ENCODE measurements at places on chromosomes 16 and 17.
A peak's percentile ranks its signal among the peaks of the same experiment; 100 is the strongest.

DNA sequence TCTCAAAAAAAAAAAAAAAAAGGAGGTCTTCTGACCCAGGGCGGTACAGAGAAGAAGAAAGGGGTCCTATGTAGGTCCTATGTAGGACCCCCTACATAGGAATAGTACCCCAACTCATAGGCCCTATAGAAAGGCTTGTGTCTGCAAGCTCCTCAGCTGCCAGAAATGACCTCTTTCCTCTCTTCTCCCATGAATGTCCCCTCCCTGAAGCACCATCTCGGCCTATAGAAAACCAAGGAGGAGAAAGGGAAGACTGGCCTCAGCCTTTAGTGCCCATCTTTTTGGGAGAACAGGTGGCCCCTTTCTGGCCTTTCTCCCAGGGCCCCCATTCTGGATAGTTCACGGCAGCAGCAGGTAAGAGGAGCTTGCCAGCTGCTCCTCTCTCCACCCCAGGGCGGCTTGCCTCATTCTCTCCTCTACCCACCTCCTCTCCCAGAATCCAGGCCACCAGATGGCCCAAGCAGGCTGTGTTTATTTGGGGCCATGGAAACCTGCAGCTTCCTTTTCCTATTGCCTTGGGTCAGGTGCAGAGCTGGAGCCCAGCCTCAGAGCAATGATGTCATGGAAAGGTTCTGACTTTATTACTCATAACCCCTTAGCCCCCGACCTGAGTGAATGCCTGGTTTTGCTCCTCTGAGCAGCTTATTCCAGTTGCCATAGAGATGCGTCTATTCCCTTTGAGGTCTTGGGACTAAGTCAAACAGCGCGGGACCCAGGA lies 1.6 kb upstream of the MRPL58 start:
- peak; percentile 31 for DNase-seq

GRCh38 chr17:56186222-56186786 lies 33.0 kb downstream of the ANKFN1 start:
- DNase-seq: peak; percentile 70

DNA sequence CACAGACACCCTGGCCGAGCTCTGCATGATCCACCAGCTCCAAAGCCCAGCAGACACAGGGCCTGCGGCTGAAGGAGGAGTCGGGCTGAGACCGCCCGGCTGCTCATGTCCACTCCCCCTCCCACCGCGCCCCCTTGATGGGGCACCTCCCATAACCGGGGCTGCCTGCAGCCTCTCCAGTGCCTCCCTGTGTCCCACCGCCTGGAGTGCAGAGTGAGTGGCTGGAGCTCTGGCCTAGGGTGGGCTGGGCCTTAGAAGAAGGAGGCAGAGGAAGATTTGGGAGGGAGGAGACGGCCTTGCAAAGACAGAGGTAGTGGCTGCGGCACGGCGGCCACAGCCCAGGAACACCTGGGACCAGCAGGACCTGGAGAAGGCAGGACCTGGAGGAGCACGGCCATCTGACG lies 4.0 kb downstream of the CBFA2T3 start:
- DNase-seq: no peak

GRCh38 chr16:1909561-1910231 lies 8.5 kb downstream of the HS3ST6 start:
- DNase-seq: no peak

DNA sequence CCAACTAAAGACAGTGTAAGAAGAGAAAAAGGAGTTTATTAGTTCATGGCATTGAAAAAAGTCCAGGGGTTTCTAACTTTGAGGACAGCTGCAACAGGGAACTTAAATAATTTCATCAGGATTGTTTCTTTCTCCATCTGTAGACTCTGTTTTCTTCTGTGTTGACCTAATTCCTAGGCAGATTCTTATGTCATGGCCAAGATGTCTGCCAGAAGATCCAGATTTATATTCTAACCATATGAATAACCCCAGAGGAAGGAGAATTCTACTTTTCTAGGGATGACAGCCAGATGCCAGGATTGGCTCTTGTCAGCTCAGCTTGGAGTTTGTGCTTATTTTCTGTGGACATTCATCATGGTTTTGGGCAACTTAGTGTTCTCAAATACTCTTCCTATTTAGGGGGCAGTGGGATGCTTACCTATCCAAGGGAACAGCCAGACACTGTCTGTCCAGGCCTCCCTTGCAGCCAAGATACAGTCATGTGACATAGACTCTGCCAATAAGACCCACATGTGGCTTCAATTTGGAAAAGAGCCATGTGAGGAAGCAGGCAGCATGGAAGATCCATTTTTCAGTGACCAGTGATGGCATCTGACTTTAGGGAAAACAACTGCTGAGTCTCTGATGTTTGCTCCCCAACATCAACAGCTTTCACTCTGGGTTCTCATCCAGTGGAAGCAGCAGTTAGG lies 18.2 kb downstream of the PCTP start:
- DNase-seq: peak; percentile 60

- DNase-seq: no peak
Observed at GRCh38 chr17:77295241-77295853, 154.6 kb downstream of the SEC14L1 start.

- no peak for DNase-seq
Observed at GRCh38 chr17:60909405-60909804, 231.8 kb downstream of the BCAS3 start.

GRCh38 chr17:59427425-59427921 lies 96.0 kb downstream of the YPEL2 start:
- DNase-seq: peak; percentile 77

GRCh38 chr17:40945414-40945813 lies 8.0 kb upstream of the KRT23 start:
- DNase-seq: no peak

DNA sequence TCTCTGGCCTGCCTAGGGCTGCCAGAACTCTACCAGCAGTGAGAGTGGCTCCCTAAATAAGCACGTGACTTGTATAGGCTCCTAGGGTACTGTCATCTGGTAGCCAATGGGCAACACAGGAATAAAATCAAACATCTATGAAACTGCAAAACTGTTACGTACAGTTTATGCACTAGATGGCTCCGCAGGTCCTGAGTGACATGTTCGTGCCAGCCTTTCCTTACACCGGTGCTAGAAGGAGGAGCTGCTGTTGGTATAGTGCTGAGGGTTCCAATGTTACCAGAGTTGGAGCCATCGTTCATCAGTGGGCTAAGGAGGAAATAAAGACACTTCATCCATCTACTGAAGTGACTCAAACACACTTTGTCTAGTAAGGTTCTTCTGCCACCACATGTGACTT lies 63.2 kb upstream of the TRAP1 start:
- DNase-seq: no peak

All from AG08395 (cell line).